AG09319 (cell line): ENCODE measurements at places on chromosomes 2 and 18.
A peak's percentile ranks its signal among the peaks of the same experiment; 100 is the strongest.

- DNase-seq: no peak
These were observed 86.3 kb upstream of the LGALSL start for GRCh38 chr2:64367444-64368232.

- no peak for DNase-seq
These were observed 304.4 kb downstream of the GULP1 start for GRCh38 chr2:188596054-188596453.

DNA sequence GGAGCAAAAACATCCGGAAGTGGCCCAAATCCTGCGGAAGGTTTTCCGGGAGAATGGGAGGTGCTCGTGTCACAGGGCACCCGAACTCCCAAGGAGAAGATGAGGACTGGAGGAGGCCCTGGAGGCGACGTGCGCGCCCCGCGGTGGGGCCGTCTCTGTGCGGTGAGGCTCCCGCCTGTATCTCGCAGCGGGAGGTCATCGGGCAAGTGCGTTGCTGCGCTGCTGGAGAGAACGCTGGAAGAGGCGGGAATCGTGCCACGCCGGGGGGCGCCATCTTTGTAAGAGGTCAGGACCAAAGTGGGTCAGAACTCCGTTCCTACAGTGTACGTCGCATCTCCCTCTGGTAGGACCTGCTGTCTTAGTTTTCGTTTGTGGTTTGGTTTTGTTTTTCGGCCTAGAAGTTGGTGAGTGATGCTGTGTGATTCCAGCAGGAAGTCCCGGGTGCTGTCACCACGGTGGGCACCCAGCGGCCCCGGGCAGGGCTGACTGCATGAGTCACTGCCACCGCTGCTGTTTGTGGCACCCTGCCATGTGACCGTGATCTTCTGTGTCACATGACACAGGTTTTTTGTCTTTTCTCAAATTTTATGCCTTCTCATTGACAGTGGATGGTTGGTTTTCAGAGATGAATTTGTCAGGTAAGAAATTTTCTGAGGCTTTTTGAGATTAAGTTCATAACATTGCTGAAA is 21.5 kb upstream of the ATP9B start:
- DNase-seq: no peak

DNA sequence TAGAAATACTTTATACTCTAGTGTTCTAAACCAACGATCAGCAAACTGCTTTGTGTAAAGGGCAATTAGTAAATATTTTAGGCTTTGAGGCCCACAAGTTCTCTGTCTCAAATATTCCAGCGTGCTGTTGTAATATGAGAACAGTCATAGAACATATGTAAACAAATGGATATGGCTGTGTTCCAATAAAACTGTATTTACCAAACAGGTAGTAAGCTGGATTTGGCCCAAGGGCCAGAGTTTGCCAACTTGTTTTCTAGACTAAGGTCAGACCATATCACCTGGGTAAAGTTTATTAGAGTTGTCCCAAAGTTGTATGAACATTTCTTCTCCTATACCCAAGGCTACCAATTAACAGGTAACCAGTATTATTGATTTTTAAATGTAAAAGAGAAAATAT is 303.2 kb upstream of the MC4R start:
- DNase-seq: no peak

DNA sequence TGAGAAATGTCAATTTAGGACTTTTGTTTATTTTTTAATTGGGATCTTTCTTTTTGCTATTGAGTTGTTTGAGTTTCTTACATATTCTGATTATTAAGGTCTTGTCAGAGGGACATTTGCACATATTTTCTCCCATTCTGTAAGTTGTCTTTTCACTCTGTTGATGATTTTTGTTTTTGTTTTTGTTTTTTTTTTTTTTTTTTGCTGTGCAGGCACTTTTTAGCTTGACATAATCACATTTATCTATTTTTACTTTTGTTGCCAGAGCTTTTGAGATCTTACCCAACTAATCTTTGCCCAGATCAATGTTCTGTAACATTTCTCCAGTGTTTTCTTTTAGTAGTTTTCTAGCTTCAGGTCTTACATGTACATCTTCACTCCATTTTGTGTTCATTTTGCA is 166.6 kb downstream of the EPHA4 start:
- no peak for DNase-seq

- DNase-seq: peak; percentile 31
These were observed 4.0 kb upstream of the WNT10A start for GRCh38 chr2:218876562-218877219.

DNA sequence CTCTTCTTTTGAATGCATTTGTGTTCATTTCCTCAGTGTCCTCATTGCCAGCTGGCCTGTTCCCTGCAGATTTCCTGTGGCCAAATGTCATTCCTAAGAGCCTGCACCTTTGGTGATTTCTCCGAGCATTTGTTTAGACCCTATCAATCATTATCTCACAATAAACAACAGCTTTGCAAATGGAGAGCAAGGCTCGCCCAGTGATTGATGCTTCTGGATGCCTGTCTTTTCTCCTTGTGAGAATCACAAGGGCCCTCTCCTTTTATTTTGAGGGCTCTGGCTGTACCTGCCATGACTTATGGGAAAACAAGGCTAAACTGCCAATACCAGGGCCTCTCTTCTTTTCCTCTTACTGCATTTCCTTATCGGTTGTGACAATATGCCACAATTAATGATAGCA is 1454.4 kb upstream of the CELF4 start:
- DNase-seq: no peak

GRCh38 chr2:207984765-207985480 is 40.4 kb downstream of the PLEKHM3 start:
- no peak for DNase-seq

GRCh38 chr18:73563901-73564472 is 583.6 kb downstream of the FBXO15 start:
- DNase-seq: peak; percentile 39

DNA sequence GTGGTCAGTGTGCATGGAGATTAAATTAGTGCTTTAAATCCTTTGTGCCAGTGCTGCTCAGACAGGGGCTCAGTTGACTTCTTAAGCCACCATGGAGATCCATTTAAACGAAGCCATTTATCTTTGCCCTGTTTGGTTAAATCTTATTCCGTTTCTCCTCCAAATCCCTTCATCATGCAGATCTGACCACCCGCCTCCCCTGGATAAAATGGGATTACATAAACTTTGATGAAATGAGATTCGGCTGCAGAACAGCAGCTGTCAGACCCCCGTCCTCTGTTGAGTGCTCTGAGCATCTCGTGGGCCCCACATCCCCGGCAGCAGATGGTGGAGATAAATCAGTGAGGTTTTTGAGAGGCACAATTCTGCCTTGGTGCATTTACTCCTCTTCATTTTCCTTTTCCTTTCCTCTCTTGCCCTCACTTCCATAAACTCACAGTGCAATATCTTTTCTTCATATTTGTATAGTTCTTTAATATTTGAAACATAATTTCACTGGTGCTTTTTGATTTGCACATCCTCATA is 84.4 kb upstream of the TWIST2 start:
- no peak for DNase-seq

GRCh38 chr2:117621326-117621725 is 193.2 kb upstream of the DDX18 start:
- DNase-seq: no peak

- DNase-seq: no peak
These were observed 142.6 kb downstream of the RAPGEF4 start for GRCh38 chr2:172878260-172878659.

- DNase-seq: no peak
These were observed 206.7 kb downstream of the ZFP36L2 start for GRCh38 chr2:43019536-43020183.

- DNase-seq: no peak
These were observed 12.2 kb downstream of the BIN1 start for GRCh38 chr2:127094509-127095366.

DNA sequence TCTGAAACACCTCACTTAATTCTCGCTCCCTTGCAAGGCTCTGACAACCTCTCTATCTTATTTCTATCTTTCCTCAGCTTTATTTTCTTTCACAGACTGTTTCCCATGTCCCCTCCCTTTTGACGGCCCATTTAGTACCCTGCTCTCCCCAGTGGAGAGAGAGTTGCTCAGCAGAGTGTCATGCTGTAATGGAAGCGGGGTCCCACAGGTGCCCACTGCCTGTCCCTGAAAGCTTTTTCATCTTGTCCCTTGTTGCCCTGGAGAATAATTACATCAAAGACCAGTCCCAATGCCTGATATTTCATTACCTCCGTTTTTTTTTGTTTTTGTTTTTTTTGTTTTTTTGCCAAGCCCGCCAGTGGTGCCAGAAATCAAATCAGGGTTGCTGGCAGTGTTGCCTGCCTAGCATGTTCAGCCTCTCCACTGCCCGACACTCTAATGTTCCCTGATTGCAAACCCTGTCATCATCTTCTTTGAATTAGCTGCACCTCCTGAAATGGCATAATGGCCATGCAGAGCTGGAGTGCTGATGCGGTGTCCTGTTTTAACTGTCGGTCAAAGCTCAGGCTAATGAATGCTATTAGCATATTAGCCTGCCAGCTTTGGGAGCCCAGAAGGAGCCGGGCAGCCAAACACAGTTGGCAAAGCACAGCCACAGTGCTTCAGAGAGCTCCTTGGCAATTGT is 71.2 kb upstream of the CAVIN2 start:
- DNase-seq: no peak

- DNase-seq: no peak
These were observed 62.6 kb downstream of the COL5A2 start for GRCh38 chr2:189116979-189117378.

GRCh38 chr2:55010915-55011314 is 39.3 kb downstream of the RTN4 start:
- DNase-seq: no peak

GRCh38 chr18:25352629-25353005 is 651 bp upstream of the ZNF521 start:
- DNase-seq: no peak

DNA sequence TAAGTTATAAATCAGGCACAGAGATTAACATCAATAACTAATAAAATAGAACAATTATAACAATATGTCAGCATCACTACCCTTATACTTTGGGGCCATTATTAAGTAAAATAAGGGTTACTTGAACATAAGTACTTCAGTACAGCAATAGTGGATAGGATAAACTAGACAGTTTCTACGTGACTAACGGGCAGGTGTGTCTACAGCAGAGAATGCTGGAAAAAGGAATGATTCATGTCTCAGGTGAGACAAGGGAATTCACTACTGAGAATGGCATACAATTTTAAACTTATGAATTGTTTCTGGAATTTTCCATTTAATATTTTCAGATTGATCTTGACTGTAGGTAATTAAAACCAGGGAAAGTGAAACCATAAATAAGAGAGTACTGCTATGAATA is 5.5 kb downstream of the WDR75 start:
- DNase-seq: no peak

- DNase-seq: no peak
These were observed 117.5 kb upstream of the TMEM18 start for GRCh38 chr2:794554-795241.

DNA sequence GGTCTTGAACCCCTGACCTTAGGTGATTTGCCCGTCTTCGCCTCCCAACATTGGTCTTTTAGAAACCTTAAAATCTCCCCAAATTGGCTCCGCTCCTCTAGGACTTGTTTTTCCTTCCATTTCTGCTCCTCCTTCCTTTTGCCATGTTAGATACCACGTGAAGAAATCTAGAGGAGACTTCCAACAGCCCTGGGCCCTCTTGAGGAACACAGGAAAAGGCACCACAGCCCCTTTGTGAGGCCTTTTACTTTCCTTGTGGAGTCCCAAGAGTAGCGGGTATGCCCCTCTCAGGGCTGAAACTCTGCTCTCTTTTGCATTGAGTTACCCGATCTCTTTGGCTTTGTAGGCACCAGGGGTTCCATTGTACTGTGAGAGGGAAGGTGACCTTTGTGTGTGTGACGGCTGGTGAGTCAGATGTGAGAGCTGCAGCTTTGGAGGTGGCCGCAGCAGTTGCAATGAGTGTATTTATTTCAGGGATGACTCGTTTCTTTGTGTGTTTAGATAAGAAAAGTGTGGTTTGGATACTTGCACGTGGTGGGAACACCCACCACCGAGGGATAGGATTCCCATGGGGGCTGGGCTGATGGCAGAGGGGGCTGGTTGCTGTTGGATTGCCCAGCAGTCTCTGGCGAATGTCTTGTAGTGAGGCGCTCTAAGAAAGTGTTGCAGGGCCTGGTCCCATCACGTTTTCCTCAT is 218.4 kb upstream of the HS6ST1 start:
- DNase-seq: peak; percentile 83

GRCh38 chr2:222213049-222213448 is 85.7 kb downstream of the PAX3 start:
- no peak for DNase-seq

GRCh38 chr2:203394519-203395227 is 66.5 kb downstream of the ABI2 start:
- DNase-seq: no peak

DNA sequence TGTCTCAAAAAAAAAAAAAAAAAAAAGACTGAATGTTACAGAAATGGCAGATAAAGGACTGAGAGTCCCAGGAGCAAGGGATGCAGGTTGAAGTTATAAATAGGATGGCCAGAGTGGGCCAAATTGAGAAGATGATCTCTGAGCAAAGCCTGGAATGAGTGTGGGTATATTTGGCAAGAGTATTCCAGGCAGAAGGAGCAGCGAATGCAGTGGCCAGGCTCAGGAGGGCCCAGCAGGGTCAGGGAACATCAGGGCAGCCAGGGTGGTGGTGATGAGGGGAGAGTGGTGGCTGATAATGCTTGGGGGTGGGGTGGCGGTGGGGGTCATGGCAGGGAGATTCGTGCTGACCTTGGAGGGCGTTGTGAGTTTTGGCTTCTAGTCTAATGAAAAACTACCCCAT is 141.3 kb upstream of the AGAP1 start:
- no peak for DNase-seq

DNA sequence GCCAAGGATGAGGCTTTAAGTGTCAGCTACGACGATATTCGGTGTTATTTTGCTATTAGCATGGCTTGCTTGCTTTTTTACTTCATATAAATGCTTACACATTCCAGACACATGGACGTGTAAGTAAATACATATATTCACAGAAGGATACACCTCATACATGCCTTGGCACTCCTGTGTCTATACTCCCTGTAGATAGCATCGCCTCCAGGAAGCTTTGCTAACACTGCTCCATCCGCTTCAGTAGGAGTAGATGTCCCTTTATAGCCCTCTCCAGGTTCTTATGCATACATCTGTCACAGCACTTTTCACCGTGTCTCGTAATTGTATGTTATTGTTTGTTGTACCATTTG is 27.5 kb upstream of the KCTD1 start:
- no peak for DNase-seq

DNA sequence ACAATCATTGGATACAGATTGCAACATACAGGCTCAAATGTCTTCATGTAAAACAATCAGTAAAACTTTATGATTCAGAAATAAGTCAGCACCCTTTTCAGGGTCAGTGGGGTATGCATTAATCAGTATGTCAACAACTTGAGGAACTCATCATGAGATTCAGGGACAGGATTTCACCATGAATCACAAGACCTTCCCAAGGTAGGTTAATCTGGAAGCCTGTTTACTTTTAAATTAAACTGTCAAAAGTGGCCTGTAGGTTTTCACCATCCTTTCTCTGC is 104.8 kb downstream of the SP100 start:
- DNase-seq: no peak

DNA sequence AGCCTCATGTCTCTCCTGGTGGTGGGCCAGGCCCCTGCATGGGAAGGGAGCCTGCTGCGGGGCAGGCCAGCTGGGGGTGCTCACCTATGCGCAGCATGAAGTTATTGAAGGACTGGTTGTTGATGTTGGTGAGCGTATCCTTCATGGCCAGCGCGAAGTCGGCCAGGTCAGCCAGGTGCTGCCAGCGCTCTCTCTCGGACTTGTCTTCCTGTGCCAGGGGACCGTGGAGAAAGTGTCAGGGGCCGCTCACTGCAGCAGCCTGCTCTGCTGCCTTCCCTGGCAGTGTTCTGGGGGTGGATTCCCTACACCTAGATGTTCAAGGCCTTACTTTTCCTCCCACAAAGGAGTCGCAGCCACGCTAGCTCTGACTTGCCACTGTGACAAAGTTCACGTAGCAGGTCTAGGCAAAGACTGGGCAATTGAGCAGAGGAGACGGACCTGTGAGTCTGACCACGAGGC is 28.2 kb downstream of the CENPO start:
- no peak for DNase-seq
